Fibroblast of upper back skin (primary cell): ENCODE measurements at places on chromosomes 6 and 20.

GRCh38 chr6:52419809-52420667 lies at the start of gene EFHC1:
EFHC1 (plus strand) TSS chr6:52420342; CDS start chr6:52420411, 69 bp downstream.
- peak; percentile 97 for DNase-seq

DNA sequence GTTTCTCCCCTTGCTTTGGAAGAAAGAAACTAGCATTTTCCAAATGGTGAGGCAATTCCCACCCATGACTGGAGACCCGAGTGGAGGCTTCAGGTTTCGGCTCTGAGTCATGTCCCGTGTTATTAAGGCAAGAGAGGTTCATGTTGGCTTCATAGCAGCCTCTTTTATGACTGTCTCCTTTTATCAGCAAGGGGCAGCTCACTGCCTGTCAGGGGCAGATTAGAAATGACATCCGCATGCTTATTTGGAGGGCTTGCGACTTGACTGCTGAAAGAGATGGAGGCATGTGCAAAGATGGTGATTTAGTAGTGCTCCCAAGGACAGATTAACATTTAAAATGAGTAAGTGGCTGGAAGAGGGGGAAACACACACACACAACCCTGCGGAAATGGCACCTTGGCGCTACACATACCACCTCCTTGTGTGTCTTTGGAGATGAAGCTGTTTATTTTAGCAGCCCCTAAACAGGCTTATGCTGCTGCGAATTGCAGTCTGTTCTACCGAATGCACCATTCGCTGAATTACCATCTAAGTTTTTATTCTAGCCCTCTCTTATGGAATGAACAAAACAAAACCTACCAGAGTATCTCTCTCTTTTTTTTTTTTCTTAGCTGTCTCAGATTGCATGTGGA lies 52.1 kb upstream of the VSTM2L start:
- peak; percentile 7 for DNase-seq

- DNase-seq = no peak
Observed at GRCh38 chr6:1913577-1913976, 303.9 kb downstream of the FOXC1 start.

- DNase-seq = no peak
Observed at GRCh38 chr6:154438882-154439415, 71.5 kb downstream of the CNKSR3 start.

DNA sequence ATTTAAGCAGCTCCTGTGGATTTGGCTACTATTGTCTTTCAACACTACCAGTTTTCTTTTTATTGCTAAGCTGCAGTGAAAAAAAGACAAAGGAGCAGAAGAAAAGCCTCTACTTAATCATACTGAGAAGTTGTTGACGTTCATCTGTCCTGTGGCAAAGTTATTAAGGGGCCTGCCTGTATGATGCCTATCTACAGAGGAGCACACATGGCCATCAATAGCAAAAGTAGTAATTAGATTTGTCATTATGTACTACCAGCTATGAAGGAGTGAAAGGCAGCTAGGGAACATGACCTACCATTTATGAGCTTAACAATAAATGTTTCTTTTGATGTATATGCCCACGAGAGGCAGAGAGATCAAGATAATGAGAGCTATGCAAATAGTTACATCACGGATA lies 620.9 kb downstream of the PHF3 start:
- no peak for DNase-seq

DNA sequence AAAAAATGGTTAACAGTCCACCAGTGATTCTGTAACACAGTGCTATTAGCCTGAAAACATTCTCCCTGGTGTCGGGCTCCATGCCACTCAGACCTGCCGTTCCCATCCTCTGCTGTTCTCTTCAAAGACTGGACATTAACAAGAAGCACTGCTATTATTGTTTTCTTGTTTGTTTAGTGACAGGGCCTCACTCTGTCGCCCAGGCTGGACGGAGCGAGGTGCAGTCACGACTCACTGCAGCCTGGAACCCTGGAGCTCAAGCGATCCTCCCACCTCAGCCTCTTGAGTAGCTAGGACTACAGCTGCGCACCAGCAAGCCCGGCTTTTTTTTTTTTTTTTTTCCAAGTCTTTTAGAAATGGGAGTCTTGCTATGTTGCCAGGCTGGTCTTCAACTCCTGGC lies 9.6 kb downstream of the RMND1 start:
- no peak for DNase-seq

DNA sequence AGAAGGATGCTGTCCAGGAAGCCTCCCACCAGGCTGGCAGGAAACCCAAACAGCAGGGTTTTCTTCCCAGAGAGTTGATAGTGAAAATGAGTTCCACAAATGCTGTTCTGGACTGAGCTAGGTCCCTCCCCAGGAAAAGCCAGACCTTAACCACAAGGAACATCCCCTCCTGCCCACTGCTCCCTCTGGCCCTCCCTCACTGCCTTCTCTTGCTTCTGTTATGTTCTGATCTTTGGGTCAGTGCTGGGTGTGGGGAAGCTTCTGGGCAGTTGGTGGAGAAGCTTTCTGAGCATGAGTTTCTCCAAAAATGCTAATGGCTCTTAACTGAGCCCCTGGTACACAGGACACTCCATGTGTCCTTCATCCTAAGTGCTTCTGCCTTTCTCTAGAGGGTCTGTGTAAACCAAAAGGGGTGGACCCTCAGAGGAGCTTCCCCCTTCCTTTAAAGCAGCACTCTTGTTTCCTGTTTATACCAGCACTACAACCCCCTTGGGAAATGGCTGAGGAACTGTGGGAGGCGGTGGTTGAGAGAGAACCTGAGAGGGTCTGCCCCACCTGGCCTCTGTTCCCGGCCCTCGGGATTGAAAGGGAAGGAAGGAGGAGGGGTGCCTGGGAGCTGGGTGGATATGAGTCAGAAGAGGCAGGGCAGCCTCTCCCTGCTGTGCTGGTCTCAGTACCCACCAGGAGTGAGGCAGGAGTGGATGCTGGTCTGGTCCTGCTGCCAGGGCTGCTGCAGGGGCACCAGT lies 42.0 kb downstream of the CDS2 start:
- peak; percentile 26 for DNase-seq

- no peak for DNase-seq
Observed at GRCh38 chr20:17227219-17227575, 357 bp downstream of the PCSK2 start.

- no peak for DNase-seq
Observed at GRCh38 chr20:11588875-11589274, 328.8 kb upstream of the BTBD3 start.

GRCh38 chr6:33610779-33611732 lies 10.1 kb upstream of the ITPR3 start:
- no peak for DNase-seq

GRCh38 chr6:45432977-45433376 lies 55.2 kb upstream of the SUPT3H start:
- peak; percentile 65 for DNase-seq

DNA sequence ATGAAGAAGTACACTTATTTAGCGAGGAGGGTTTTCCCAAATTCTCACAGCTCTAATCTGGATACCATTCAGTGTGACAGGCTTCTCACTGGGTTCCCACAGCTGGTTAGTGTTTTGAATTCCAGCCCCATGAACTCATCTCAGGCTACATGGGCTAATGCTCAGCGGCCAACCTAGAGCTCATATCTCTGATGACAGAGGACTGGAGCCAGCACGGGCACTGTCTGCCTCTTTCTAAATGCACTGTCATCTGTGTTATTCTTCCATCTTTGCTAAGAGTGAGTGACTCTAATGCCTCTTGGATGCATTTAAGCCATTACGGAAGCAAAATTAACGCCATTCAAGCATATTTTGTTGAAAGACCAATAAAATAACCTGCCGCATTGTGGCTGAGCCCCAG lies 308.9 kb upstream of the JAG1 start:
- peak; percentile 84 for DNase-seq

DNA sequence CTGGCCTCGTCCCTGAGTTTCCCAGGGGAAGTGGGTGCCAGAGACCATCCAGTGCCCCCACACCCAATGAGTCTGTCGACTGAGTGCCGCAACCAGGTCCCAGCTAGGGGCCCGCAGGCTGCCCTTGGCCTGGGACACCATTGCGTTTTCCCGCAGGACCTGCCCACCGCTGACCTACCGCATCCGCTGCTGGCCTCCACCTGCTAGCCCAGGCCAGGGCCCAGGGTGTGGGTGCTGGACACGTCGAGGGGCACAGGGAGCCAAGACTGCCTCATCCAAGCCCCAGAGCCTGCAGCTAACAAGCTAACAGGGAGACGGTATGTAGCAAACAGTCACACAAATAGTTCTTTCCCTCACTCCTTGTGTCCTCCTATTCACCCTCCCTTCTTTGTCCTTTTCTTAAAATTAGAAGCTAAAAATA lies 97.7 kb downstream of the TMEM242 start:
- no peak for DNase-seq

DNA sequence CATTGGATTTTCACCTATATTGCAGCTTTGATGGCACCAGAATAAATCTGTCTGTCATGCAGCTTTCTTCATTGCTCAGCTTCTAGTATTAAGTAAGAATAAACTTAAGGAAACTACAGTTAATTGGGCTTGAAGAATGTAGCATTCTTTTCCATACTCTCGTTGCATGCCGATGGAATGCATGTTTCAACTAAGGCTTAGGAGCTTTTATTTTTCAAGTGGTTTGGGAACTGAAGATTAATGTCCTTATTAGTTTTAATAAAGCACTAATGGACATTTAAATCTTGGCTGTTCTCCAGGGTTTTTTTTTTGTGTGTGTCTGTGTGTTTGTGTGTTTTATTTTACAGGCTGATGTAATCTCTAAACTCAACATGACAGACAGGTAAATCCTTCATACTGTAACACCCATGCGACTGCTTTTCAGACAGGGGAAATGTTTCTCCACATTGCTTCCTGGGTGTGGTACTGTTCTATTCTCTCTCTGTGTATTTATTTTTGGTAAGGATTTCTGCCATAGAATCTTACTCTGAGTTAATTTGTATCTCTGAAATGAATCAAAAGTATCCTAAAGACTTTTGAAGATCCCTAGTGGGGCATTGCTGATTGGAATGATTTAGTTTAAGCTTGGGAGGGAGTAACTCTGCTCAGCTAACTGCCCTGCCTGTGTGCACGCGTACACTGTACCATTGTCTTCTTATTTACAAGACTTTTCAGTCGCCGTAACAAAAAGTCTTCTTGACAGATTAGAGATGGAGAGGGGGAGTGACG lies 38.0 kb downstream of the SLC9A8 start:
- DNase-seq = no peak
